Stimulated activated CD8-positive, alpha-beta memory T cell treated with anti-CD3 and anti-CD28 coated beads, Interleukin-7, amount 100 ng/mL, for 1 hour (primary cell): ENCODE measurements at places on chromosomes 16 and 17.
A peak's percentile ranks its signal among the peaks of the same experiment; 100 is the strongest.

- DNase-seq, result no peak
Observed at GRCh38 chr17:49645654-49646053, 32.2 kb downstream of the SPOP start.

- no peak for DNase-seq
Observed at GRCh38 chr16:69089091-69089910, 16.2 kb upstream of the HAS3 start.

- no peak for DNase-seq
Observed at GRCh38 chr17:35679007-35679682, 52.3 kb upstream of the RASL10B start.

- no peak for DNase-seq
Observed at GRCh38 chr16:27951489-27952120, 111.9 kb downstream of the GSG1L start.

DNA sequence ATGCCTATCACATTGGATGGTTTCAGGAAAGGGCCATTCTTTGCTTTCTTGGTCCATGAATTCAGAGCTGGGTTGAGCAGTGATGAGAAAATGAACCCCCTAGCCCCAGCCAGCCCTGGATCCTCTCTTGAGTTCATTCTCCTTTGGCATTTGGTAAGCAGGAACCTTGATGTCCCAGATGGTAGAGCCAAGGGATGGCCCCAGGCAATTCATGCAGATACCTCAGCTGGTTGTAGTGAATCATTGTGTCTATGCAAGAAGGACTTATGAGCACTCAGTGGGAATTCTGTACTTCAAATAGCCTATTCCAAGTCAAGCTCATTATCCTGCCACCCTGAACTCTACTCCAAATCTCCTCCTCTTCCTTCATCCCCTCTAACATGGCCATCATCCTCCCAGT lies 412.7 kb downstream of the UTP18 start:
- DNase-seq, result no peak

DNA sequence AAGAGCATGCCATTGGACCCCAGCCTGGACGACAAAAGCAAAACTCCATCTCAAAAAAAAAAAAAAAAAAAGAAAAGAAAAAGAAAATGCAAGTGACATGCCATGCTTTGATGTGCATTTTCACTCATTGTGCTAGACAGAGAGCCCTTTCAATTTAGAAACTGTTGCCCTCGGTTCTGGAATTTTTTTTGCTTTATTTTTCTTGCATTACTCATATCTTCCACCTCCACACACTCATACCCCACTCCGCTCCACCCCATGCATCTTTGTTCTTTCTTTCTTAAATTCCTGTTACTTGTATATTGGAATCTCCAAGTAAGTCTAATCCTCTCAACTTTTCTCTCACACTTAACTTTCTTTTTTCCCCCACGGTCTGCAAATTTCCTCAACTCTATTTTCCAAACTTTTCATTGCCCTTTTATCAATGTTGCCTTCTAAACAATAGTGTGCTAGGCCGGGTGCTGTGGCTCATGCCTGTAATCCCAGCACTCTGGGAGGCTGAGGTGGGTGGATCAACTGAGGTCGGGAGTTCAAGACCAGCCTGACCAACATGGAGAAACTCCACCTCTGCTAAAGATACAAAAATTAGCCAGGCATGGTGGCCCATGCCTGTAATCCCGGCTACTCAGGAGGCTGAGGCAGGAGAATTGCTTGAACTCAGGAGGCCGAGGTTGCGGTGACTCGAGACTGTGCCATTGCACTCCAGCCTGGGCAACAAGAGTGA lies 16.8 kb upstream of the SUZ12 start:
- DNase-seq, result no peak

DNA sequence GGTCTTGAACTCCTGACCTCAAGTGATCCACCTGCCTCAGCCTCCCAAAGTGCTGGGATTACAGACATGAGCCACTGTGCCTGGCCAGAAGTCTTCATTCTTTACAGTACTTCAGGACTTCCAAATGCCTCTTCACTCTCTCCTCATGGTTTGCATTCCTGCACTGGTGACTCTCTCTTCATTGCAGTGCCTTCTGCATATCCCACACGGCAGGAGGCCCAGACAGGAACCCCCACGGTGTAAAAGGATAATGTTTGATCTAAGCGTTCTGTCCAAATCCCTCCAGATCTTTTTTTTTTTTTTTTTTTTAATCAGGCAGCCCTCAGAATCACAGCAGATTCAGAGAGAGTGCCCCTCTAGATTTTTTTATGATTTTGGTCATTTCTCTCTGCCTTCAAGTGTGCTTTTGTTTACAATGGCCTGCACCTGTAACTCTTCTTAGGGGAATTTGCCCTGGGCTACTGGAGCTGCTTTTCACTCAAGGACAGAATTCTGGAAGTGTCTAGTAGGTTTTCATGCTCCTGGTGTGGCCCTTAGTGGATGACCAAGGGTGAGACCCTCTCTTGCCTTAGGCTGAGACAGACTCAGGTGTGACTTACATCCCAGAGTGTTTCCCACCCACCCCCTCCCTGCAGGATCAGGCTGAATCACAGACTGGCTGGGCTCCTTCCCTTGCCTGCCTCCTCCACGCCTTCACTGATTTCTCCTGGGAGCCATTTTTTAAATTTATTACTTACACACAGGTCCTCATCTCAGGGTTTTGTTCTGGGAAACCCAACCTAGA lies 19.8 kb upstream of the NF1 start:
- DNase-seq, result no peak

- no peak for DNase-seq
Observed at GRCh38 chr16:89051521-89052166, 42.0 kb upstream of the ACSF3 start.

- no peak for DNase-seq
Observed at GRCh38 chr16:48126801-48127644, 28.8 kb downstream of the ABCC12 start.

DNA sequence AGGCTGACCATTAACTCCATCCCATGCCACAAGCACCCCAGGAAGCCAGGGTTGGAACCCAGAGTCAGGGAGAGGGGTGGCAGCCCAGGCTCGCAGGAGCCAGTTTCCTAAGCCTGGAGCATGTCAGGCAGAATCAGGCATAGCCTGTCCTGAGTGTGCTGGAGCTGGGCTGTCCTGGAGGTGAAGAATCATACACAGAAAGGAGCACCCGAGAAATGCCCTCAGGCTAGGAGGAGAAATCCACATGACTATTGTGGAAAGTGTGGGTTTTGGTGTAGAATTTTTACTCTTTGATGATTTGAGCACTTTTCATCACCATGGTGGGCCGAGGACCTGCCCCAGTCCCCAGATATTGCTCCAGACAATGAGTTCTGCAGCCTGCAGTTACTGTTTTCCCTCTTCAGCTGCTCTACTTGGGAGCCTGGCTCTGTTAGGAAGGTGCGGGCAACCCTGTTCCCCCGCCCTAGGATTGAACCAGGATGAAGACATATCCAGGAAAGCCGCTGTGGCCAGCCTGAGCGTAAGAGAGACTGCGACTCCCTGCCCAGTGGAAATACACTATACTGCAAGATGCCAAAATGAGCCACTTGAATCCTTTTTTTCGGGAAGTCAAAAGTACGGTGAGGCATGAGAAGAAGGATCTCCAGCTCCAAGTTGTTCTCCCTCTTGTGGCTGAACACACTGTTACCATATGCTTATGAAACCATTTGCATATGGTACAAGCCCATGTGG lies 29.0 kb upstream of the HEATR6 start:
- DNase-seq, result no peak

- no peak for DNase-seq
Observed at GRCh38 chr16:57680842-57681375, 12.8 kb downstream of the ADGRG3 start.

DNA sequence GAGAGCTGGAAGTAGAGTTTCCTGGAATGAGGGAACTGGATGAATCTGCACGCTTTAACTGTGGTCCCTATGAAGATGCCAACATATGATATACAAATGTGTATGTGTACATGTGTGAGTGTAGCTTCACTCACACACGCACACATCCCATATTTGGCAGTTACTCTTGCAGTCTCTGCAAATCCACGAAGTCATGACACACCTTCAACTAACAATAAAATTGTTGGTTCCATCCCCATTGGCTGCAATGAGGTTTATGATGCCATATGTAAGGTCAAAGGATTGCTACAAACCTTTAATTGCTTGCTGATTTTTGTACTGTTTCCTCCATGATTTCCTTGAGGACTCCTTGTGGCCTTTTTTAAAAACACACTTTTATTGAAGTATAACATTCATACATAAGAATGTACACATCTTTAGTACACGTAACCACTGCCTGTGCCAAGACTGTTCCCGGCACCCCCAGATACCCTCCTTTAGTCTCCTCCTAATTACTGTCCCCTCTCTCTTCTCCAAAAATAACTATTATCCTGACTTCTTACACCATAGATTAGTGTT lies 22.0 kb downstream of the MYO1D start:
- DNase-seq, result no peak

DNA sequence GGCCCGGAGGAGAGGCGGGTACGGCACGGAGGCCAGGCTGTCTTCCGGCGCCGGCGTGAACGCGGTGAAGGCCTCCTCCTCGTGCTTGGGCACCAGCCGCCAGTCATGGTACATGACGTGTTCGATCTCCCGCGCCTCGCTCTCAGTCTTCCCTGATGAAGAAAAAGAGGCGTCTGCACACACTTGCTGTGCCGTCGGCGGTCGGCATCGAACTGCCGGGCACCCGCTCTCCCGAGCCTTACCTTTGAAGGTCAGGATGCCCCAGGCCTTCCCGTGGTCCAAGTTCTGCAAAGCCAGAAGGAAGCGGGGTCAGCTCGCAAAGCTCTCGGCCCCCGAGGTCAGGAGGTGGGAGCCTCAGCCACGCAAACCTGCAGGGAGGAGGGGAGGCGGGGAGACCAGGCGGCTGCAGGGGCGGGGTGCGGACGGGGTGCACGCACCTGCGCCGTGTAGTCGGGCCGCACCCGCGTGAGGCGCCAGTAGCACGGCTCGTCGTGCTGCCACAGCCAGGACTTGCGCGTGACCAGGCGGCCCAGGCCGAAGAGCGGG lies at the start of gene EME2:
Gene EME2 (plus strand): TSS at position 449 of the 546 bp plus-strand sequence. CDS start 418 bp downstream, outside the sequence.
- no peak for DNase-seq

GRCh38 chr16:89191033-89191900 lies 9.1 kb downstream of the SLC22A31 start:
- no peak for DNase-seq

DNA sequence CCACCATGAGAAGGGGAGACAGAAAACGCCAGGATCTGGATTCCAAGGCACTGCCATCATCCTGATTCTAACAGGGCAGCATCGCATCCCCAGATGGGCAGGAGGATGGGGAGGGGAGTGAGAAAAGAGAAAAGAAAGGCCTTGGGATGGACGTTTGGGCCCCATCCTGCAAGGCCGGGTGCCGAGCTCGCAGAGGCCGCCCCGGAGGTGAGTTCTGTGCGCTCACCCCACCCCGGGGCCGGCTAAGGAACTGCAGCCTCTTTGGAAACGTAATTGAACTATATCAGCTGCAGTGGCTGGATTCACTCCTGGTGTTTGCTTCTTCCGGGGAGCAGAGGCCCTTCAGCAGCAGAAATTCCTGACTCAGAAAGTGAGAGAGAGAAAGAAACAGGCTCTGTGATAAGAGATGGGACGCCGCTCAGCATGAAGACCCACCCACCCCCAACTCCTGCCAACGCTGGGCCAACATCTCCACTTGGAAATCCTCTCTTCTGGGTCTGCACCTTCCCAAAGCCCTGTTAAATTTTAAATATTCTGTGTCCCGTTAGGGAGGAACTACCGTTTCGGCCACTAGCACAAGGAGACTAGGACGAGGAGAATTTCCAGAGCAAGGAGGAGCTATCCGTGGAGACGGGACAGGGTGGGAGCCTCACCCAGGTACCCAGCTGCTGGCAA lies 8.5 kb upstream of the SSTR2 start:
- DNase-seq, result peak; percentile 6

GRCh38 chr16:49491771-49492761 lies 118.5 kb downstream of the C16orf78 start:
- no peak for DNase-seq

DNA sequence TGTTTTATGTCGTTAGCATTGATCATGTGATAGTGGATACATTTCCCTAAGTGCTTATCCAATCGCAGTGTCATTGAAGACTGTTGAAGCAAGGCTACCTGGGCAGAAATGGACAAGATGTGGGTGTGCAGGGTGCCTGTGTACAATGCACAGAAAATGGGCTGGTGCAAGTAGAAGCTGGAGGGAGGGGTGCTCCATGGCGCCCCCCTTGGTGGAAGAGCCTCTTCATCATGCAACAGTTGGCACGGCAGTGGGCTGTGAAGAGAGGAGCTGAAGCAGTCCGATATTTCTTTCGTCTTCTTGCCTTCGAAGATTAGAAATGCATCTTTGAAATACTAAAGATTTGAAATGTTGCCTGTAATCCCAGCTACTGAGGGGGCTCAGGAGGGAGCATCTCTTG lies 100.5 kb downstream of the PLCG2 start:
- DNase-seq, result no peak

GRCh38 chr16:64532117-64532516 lies 589.7 kb downstream of the CDH11 start:
- no peak for DNase-seq

DNA sequence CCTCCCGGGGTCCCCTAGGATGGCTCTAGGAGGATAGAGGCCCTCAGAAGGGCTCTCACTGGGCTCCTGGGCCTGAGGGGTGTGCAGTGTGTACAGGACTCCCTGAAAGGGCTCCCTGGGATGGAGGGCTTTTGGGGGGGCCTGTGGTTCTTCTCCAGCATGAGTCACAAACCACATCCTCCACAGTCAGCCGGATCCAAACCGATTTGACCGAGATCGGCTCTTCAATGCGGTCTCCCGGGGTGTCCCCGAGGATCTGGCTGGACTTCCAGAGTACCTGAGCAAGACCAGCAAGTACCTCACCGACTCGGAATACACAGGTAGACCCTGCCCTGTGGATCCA lies 4.5 kb downstream of the TRPV2 start:
- no peak for DNase-seq

- DNase-seq, result no peak
Observed at GRCh38 chr17:9587969-9588656, 11.7 kb downstream of the CFAP52 start.

DNA sequence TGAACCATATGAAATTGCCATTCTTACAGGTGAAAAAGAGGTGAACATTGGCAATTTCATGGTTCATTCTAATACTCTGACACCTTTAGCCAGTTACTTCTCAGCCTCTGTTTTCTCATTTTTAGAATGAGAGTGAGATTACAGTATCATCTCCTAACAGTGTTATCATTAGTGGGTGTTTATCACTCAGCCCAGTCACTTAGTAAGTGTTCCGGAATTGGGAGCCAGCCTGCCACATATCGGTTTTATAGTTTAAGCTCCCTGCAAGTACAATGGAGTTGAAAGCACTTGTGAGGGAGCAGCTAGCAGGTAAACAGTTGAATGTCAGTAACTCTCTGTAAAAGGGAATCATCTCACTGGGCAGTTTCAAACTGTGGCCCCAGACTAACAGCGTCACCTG lies 583.1 kb upstream of the HSBP1 start:
- DNase-seq, result no peak

GRCh38 chr17:42050393-42051012 lies at the start of gene C17orf113:
C17orf113 (minus strand) TSS chr17:42050601; CDS start chr17:42043376, 7,225 bp downstream.
- DNase-seq, result peak; percentile 27

DNA sequence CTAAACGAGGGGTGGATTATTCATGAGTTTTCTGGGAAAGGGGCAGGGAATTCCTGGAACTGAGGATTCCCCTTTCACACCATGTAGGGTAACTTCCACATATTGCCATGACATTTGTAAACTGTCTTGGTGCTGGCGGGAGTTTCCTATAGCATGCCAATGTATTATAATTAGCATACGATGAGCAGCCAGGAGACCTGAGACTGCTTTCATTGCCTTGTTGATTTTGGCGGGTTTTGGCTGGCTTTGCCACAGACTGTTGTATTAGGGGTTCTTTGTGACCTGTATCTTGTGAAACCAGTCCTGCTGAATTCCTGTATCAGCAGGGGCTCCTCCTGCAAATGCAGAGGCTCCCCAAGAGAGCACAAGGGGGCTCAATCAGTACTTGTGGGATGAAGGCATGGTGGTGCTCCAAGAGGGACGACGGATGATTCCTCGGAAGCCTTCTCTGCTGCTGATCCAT lies 104.4 kb upstream of the CACNG5 start:
- no peak for DNase-seq
